ENCODE measurements at places on chromosomes 12 and 14.

- no peak for DNase-seq
Observed at GRCh38 chr12:13062669-13063068, 18.5 kb downstream of the FAM234B start.

DNA sequence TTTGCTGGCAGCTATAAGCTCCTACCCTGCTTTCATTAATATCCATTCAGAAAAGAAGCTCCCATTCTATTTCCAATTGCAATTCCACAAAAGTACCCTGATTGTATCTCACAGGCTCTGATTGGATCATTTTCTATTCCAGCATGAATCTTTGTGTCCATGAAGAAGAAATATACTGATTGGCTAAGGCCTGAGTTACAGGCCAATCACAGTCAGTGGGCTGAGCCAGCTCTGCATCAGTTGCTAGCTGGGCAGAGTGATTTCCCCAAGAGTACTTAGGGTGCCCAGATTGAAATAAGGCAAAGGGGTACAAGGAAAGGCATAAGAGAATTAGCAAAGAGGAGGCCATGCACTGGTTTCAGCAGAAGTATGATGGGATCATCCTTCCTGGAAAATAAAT lies 14.4 kb downstream of the ART4 start:
- no peak for DNase-seq

- no peak for DNase-seq
Observed at GRCh38 chr14:100332071-100332639, 9.0 kb downstream of the SLC25A47 start.

DNA sequence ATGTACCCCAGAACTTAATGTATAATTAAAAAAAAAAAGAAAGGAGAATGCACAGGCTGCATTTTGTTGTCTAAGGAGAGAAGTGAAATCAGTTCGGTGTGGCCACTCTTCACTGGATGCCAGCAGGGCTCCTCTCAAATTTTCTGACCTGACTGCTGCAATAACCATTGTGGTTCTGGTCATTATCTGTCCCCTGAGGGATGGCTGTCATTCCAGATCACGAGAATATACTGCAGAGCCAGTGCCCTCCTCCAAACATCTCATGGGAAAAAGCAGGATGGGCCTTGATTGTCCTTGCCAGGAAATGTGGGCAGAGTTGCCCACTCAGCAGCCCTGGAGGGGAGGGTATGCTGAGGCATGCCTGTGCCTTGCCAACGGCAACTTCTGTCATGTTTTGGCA lies 139.1 kb downstream of the SLC8A3 start:
- DNase-seq: no peak

GRCh38 chr12:131749618-131750315 lies 38.9 kb downstream of the SFSWAP start:
- DNase-seq: no peak

DNA sequence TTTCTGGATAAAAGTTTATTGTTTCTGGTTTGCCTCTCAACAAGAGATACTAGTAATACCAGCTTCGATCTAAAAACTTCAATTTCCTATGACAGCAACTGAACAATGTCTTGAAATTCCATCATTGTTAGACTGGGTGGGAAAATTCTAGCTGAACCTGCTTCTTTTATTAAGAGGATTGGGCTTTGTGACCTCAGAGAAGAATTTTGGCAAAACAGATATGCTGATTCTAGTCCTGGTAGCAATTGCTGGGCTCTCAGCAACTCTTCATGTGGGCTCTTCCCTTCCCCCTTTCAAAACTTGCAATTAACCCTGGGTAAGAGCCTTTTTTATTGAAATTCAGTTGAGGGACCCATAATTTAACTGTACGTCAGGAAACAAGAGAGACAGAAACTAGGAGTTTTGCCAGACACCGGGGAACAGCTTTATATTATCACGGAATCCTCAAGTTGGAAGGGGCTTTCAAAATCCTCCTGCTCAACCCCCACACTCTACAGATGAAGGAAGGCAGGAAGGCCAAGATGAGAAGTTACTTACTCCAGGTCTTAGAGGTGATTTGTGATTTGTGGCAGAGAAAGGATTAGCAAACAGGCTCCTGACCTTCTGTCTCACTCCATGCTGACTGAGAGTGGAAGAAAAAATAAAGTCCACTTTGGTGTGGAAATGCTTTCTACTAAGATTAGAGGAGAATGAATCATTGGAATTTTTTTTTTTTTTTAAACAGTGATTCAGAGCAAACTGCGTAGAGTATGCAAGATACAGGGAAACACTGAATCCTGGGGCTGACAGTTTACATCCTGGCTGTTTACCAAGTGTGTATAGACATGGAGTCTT lies 239.0 kb upstream of the ATP2B1 start:
- DNase-seq: no peak

All from hematopoietic multipotent progenitor cell treated with erythropoietin and hydrocortisone succinate and interleukin-3 and kit ligand, for 6 days (in vitro differentiated cells).